ENCODE measurements at places on chromosomes 4 and X. TPM values are rescaled to one million over a fixed set of nuclear protein-coding genes. Genes with fewer than 3 reads are reported as not detected.

Gene SPARCL1
- total RNA-seq: not detected

Gene SPANXN3
- total RNA-seq: not detected

Gene ZCCHC4
- 13.0 TPM for total RNA-seq

Gene UBE2K
- total RNA-seq: 23.3 TPM

Gene SH3BGRL
- 107 TPM for total RNA-seq

Gene TEX13C
- not detected for total RNA-seq

DNA sequence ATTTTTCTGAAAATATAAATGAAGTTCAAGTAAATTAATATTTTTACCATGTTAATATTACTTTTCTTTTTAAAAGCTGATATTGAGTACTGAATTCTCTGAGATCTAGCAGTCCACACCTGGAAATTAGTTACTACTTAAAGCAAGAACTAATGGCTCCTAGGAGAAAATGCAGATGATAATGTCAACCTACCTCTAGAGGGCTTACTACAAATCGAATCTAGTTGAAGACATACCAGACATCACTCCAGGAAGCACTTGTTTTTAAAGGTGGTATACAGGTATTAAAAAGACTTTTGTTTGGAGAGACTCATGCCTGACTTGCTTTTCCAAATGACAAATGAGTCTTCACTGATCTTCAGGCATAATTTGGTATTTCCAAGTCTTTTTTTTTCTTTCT lies 516.4 kb upstream of the BOD1L1 start:
- no peak for DNase-seq

GRCh38 chrX:19697416-19697815 lies 182.1 kb upstream of the MAP3K15 start:
- DNase-seq: peak; percentile 44

DNA sequence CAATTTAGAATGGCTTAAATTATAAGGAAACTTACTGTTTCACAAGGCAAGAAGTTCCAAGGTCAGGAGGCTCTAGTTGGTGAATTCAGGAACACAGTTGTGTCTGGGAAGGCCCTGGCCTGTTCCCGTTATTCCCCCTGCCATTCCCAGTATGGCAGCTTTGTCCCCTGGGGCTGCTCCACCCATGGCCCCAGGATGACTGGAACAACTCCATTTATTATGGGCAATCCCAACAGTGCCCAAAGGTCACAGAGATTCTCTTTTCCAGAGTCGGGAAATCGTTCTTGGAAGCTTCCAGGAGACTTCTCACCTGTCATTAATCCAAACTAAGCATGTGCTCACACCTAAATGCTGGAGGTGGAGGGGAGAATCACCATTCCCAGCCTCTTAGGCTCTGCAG lies 2.8 kb upstream of the PRKG2 start:
- DNase-seq: no peak

DNA sequence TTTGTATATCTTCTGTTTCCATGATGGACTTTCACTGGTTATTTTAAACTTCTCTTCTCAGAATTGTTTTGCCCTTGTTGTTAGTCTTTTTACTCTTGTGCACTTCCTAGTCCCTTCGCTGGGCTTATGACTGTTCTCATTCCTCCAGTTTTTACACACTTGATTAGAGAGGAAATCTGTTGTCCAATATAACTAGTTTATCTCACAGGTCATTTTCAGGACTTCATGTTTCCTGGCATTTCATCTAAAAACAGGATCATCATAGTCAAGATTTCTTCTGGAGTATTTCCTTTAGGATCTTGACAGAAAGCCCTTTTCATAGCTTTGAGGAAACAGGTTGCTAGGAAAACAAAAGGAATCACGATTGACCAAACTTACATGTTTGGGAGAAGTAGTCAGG lies 3.0 kb downstream of the FNIP2 start:
- DNase-seq: no peak

DNA sequence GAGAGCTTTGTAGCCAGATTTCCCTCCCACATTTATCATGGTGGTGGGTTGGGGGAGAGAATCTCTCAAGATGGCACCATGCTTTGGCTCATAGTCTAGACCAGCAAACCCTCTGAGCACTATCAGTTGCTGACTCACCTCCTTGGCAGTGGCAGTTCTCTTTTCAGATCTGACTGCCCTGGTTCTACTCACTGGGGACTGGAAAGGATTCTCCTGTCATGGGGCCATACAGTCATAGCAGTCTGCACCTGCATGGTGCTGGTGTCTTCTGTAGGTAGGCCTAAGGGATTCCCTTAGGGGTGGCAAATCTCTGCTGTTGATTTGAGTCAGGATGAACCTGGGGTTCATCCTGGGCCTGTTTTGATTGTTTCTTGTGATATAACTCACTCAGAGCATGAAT lies 2.6 kb downstream of the TEX13B start:
- DNase-seq: no peak

DNA sequence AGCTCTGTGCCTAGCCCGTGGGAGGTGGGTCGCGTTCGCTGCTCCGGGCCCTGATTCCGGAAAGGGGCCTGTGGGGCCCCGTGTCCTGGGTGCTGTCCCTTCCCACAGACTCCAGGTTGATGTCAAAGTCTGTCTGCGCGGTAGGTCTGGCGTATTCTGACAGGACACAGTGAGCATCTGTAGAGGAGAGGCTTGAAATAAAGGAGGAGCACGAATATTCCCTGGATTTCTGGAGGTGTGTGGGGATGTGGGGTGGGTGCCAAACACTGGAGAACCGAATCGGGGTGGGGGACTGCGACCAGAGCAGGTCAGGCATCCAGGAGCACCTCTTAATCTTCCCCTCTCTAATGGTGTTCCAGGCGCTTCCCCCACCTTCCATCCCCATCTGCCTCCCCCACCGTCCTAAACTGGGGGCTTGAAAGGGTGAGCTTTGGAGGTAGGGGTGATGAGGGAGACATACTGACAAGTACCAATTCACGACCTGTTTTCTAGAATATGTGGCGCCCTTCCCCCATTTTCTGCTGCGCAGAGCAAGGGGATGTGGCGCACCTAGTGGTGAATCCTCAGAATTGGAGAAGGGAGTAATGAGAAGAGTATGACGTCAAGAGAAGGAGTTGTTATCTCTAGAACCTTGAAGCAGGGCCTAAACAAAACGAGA lies 877 bp downstream of the GPRASP1 start:
- DNase-seq: no peak

DNA sequence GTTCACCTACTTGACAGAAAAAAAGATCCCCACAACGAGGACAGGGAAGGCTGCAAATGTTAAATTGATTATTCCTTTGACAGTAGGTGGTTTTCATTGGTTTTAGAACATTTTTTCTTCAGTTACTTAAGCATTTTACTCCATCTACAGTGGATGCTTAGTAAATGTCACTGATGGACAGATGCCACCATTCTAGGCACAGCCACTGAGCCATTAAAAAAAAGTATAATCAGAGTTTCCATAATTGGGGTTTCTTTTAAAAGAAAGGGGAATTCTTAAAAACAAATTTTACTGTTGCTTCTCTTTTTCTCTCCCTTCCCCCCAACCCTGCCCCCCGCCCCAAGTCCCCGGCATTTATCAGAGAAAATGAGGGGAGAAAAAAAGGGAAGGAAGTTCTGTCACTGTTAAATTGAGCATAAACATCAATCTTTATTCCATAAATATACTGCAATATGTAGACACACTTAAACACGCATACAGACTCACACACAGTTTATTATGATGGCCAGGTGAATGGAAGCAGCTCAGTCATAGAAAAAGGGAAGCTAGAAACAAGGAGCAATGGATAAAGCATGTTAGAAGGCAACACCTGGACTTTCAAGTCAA lies 79.7 kb upstream of the PRPS2 start:
- no peak for DNase-seq

DNA sequence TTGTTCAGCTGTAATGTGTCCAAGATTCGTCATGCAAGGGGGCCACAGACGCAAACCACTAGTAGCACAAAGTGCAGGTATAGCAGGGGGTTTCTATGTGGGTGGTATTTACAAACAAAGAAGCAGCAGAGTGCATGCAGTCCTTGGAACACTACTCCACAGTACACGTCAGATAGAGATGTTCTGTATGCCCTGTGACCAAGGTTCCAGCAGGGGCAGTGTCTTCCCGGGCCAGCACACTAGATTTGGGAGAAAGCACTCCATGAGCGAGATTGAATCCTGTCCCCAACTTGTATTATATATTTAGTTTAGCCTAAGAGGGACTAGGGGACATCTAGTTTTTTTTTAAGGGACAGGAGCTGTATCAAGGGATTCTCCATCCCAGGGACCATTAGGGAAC lies 54.4 kb upstream of the ESX1 start:
- DNase-seq: no peak

GRCh38 chrX:129540722-129541184 lies 694 bp downstream of the OCRL start:
- peak; percentile 6 for DNase-seq

- DNase-seq: no peak
Observed at GRCh38 chr4:24471486-24472160, 112.7 kb downstream of the DHX15 start.

DNA sequence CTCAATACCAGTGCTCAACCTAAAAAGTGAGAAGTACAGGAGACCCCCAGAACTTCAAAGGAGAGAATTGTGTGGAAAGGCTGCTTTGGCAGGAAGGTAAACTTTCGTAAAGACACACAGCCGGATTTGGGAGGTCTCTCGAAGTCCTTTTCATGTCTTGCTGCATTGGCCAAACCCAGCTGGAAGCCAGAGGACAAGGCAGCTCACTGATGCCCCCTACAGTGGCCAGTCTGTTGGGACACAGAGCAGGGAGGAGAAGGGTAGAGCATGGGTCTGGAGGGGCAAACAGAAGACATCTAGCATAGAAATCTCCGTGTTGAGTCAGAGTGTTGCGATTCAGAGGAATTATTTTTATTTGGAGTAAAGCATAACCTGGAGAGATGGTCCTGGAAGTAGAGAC lies 198.9 kb downstream of the ANK2 start:
- DNase-seq: no peak

DNA sequence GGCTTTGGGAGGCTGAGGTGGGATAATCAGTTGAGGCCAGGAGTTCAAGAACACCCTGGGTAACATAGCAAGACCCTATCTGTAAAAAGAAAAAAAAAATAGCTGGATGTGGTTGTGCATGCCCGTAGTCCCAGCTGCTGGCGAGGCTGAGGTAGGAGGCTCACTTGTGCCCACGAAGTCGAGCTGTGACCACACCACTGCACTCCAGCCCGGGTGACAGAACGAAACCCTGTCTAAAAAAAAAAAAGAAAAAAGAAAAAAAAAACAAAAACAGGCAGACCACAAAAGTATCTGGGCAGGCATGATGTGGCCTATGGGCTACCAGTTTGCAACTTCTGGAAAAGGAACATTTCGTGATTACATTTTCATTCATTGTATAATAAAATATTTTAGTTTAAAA lies 38.1 kb upstream of the RASGEF1B start:
- no peak for DNase-seq

- no peak for DNase-seq
Observed at GRCh38 chrX:80984118-80984517, 174.4 kb upstream of the BRWD3 start.

DNA sequence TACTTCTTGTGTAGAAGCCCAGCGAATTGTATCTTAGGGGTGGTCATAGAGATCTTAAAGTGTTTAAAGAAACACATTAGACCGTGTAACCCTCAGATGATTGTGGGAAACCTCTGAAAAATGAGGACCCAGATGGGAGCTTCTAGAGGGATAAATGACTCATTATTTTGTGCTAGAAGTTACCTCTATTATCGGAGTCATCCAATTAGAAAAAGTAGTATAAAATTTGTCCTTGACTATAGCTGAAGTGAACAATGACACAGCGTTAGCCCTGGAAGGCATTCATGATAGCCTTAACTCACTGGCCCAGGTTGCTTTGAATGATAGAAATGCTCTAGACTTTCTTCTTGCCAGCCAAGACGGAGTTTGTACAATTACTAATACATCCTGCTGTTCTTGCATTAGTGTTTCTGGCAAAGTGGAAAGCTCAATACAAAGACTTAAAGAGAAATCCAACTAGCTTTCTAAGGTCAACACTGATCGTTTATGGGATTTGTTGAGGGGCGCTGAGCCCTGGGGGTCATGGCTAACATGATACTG lies 178.9 kb upstream of the VEGFC start:
- no peak for DNase-seq

DNA sequence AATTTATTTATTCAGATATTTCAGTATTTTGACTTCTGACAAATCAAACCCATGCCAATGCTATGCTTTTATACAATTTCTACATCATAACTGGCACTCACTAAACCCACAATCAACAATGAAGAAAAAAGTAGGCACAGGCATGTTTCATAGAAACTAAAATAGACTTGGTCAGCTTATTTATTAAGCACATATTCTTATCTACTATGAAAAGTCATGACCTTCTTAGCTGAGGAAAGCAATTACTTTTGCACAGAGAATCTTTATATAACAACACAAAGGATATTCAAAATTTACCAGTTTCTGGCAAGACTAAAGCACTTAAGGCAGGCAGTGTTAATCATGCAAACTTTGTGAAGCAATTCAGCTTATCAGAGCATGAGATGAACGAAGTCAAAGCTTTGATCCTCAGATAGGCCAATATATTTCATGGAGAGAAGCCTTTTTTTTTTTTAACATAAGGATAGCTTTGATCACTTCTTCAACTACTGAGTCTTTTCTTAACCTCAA lies 490.6 kb downstream of the INPP4B start:
- no peak for DNase-seq

GRCh38 chr4:48681856-48682255 lies 98.2 kb downstream of the FRYL start:
- peak; percentile 50 for DNase-seq

GRCh38 chr4:153634738-153635353 lies 49.2 kb upstream of the TLR2 start:
- no peak for DNase-seq

DNA sequence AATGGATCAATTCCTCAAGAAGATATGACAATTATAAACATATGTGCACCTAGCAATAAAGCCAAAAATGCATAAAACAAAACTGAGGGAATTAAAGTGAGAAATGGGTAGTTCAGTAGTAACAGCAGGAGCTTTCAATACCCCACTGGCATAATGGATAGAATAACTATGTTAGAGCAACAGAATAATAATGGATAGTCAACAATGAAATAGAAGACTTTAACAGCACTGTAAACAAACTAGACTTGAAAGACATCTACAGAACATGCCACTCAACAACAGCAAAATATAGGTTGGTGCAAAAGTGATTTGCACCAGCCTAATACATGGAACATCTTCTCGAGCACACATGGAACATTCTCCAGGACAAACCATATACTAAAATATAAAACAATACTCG lies 20.0 kb upstream of the MBNL3 start:
- no peak for DNase-seq

- no peak for DNase-seq
Observed at GRCh38 chr4:74423104-74423503, 21.8 kb upstream of the AREG start.

GRCh38 chr4:94559351-94559806 lies 107.6 kb downstream of the PDLIM5 start:
- peak; percentile 68 for DNase-seq

DNA sequence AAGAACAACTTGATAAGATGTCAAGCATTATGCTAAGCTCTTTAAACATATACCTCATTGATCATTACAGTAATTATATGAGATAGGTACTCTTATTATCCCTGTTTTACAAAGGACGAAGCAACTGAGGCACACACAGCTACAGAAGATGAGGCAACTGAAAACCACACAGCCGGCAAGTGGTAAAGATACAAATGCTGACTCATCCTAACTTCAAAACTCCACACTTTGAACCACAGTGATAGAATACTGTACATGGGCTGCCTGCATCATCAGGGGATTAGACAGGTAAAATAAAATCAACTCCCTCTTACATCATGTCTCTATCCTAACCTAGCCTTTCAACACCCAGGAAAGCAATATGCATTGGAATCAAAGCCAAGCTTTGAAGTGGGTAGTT lies 47.8 kb downstream of the LHFPL1 start:
- DNase-seq: no peak

- no peak for DNase-seq
Observed at GRCh38 chr4:168550064-168550766, 53.4 kb downstream of the PALLD start.
